ENCODE measurements at places on chromosomes 3 and 15.

GRCh38 chr15:31476866-31477265 is 150.2 kb downstream of the KLF13 start:
- DNase-seq: no peak

DNA sequence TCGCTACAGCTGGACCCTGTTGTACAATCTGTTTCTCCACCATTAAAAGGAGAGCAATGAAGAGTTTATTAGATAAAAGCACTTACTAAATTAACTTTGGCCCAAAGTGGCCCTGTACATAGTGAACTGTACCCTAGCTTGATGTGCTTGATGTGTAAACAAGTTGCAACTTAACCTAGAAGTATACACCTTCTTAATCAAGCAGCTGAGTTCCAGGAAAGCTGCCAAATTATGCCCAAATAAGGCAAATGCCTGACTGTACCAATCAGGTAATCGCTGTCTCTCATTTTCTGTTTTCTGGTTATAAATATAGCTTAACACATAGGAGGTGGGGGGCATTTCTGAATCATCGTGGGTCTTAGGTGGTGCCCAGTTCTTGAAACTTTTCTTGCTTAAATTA is 704.8 kb upstream of the CBLB start:
- no peak for DNase-seq

GRCh38 chr3:54599716-54600115 is 328.1 kb downstream of the LRTM1 start:
- no peak for DNase-seq

DNA sequence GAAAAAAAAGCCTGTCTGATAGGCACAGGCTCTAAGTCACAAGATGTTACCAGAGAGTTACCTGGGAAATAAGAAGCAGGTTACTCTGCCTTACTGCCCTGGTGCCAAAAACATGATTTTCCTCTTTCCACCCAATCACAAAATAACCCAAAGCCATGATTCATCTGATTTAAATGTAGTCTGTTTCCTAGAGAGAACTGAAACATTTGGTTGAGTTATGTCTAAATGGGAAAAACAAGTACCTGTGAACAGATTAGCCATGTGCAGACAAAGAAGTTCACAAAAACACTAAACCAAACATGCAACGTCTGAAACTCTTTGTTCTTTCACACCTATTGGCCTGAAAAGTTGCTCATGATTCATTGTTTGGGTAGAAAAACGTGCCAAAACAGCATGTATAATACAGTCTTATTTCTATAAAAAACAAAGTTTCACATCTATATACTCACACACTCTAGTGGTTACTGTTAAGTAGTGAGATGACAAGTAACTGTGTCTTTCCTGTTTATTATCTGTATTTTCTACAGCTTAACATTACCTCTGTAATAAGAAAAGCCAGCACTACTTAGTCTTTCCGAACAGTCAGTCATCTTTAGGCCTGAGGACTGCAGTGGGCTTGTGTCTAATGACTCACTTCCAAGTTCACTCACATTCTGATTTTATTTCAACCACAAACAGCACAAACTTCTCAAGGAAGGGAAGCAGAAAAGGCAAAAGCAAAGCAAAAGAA is 30.2 kb downstream of the FAM174B start:
- no peak for DNase-seq

DNA sequence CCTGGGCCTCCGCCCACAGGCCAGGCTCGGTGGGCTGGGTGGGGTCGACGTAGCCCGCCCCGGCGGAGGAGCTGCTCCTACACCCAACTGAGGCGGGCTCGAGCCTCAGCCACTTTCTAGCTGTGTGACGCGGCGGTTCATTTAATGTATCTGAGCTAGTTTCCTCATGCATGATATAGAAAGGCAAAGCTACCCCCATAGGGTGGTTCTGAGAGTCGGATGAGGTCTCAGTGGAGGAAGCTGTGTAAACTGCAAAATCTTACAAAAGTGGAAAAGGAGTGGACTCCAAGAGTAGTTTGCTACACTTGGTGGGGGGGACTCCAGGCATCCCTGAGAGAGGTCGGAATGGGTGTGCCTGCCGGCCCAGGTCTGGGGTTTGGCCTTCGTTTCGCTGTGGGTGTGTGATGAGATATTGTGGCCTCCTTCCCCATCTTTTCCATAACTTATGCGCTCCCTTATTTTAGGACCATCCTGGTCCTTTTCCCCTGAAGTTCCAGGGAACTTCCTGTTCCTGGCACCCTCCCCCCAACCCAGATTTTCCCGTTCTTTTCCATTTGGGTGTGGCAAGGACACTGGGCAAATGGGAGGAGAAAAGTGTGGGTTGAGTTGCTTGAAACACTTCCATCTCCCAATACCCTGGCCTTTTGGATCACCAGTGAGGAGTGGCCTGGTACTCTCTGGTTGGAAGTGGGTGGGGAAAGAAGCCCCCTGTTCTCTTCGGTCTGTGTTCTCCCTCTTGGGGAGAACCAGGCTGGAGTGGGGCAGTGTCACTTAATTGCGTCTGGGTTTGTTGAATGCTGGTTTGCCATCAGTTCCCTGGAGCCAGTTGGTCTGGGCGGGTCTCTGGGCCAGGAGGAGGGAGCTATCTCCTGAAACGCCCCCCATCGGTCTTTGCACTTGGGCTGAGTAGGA is 1.1 kb downstream of the PDIA5 start:
- DNase-seq: no peak

GRCh38 chr3:146575636-146576035 is 29.5 kb downstream of the PLSCR5 start:
- no peak for DNase-seq

DNA sequence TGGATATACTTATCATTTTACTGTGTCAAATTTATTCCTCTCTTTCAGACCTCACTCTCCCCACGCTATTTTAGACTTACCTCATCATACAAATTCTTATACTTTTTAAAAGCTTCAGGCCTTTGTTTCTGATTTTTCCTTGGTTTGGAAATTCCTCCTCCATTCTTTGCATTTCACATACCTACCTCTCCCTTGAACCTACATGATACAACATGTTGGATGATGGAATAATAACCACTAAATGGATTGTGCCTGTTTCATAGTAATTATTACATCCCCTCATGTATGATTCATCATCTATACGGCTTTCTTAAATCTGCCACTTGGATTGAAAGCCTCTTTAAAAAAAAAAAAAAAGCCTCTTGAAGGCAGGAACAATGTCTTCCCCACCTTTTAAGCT is 24.6 kb downstream of the TRIP4 start:
- no peak for DNase-seq

GRCh38 chr3:20837676-20838302 is 651.8 kb upstream of the SGO1 start:
- no peak for DNase-seq

DNA sequence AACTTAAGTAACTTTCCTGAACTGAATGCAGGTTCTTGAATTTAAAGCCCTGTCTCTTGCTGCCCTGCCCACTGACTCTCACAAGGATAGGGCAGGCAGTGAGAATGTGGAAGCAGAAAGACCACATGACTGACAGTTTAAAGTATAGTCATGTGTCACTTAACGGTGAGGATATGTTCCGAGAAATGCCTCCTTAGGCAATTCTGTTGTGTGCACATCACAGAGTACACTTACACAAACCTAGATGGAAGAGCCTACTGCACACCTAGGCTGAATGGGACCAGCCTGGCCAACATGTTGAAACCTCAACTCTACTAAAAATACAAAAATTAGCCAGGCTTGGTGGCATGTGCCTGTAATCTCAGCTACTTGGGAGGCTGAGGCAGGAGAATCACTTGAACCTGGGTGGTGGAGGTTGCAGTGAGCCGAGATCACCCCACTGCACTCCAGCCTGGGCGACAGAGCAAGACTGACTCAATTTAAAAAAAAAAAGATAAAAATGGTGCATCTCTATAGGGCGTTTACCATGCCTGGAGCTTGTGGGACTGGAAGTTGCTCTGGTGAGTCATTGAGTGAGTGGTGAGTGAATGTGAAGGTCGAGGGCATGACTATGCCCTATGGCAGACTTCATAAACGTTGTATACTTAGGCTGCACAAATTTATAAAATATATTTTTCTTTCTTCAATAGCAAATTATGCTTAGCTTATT is 18.9 kb upstream of the COPG1 start:
- no peak for DNase-seq

DNA sequence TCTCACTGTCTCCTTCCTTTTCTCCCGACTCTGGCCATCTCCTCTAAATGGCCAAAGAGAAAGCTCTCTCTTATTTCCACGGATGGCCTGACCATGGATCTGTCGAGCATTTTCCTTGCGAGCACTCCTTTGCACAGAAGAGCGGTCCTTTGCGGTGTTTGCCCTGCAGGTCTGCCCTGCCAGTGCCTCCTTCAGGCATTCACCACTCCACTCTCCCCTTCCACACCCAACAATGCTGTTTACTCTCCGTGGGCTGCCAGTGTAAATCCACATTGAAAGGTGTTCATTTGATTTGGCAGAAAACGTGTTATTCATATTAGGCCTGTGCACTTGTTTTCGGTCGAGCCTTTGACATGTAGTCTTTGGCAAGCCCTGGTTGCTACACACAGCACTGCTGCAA is 49.6 kb downstream of the CACNA2D3 start:
- DNase-seq: no peak
